Breast epithelium (tissue), 4 donors: ENCODE measurements at places on chromosomes 3 and 15. TPM values are rescaled to one million over a fixed set of nuclear protein-coding genes. Genes with fewer than 3 reads are reported as not detected.

DNA sequence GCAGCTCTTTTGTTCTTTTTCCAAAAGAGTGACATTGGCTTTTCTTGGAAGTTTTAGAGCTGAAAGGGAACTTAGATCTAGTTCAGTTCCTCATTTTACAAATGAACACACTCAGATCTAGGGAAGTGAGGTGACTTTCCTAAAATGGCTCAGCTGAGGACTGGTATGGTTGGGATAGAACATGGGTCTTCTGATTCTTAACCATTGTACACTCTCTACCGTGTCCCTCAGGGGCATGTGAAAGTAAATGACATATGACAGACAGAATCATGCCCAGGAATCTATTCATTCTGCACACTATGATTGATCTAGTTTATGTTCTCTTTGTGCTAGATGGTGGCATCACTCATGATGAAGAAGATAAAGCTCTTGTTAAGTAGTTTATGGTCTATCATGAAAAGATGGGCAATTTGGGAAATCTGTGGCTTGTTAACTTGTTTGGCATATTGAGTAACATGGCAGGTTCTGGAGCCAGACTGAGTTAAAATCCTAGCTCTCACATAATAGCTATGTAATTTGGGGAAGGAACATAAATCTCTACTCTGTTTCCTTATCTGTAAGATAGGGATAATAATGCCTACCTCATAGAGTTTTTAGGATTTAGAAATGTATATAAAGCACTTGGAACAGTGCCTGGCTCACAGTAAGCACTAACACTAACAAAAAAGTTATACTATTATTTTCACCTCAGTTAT is 30.9 kb downstream of the UBE2E1 start:
- no peak for DNase-seq

- DNase-seq = no peak
Observed at GRCh38 chr3:18704326-18704725, 279.2 kb upstream of the SATB1 start.

GRCh38 chr3:61947456-61947855 is 386.1 kb downstream of the PTPRG start:
- DNase-seq = no peak

GRCh38 chr3:194142156-194142910 is 6.4 kb downstream of the HES1 start:
- DNase-seq = no peak

DNA sequence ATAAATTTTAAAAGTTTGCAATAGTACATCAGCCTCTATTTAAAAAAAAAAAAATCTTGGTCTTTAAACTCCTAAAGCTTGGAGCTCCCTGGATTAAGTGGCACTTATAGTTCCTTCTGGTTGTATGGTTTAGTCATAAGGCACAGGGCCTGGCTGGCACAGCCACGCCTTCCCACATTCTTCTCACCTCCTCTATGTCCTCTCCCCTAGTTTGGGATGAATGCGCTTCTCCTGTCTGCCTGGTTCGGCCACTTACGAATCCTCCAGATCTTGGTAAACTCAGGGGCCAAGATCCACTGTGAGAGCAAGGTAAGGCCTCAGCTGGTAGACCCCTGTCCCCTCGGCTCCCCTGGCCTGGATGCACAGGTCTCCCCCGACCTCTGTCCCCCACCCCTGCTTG is 10.0 kb downstream of the ANKDD1A start:
- DNase-seq = no peak

Gene MNS1
- total RNA-seq = 2.5 TPM

GRCh38 chr3:189981668-189982067 is 139.0 kb downstream of the P3H2 start:
- DNase-seq = no peak

Gene IL5RA
- not detected for total RNA-seq

DNA sequence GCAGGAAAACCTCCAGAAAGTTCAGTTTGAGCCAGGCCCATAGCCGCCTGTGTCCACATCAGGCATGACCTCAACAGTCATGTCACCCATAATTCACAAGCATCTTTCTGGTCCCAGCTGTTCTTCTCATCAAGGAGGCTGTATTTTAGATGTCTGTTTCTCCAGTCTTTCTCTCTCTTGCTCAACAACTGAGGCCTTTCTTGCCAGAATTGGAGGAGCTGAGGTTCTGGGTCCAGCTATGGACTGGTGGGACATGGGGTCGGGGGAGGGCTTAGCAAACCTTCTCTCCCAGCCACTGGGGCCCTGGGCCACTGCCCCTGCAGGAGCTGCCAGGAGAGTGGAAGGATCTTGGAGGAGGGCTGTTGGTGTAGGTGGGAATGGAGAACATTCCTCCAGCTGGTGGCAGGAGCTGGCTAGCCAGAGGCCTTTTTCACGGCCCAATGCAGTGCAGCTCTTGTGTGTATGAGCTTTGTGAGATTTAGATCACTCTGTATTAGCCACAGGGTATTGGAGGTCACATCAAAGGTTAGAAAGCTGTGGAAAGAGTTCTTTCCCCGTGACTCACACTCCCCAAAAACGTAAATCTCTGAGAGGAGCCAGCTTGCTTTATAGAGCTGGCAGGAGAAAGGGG is 23.5 kb downstream of the MAGEF1 start:
- DNase-seq = no peak

- no peak for DNase-seq
Observed at GRCh38 chr15:62854420-62855084, 188.0 kb upstream of the TPM1 start.

- DNase-seq = no peak
Observed at GRCh38 chr15:67225336-67225735, 29.1 kb downstream of the AAGAB start.

DNA sequence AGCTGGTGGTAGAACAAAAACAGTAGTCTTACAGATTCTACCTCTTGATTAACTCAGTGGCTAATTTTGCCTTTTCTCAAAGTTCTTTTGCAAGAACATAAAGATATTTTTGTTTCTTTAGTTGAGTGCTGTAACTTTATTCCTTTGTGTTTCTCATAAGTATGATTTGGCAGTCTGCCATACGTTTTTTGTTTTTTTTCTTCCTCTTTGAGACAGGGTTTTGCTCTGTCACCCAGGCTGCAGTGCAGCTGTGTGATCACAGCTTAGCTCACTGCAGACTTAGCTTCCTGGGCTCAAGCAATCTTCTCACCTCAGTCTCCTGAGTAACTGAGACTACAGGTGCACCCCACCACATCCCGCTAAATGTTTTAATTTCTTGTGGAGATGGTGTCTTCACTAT is 22.4 kb downstream of the B3GNT5 start:
- DNase-seq = no peak

- DNase-seq = no peak
Observed at GRCh38 chr3:195162033-195162669, 108.8 kb downstream of the XXYLT1 start.

GRCh38 chr15:99017322-99017701 is 9.7 kb upstream of the PGPEP1L start:
- DNase-seq = no peak

DNA sequence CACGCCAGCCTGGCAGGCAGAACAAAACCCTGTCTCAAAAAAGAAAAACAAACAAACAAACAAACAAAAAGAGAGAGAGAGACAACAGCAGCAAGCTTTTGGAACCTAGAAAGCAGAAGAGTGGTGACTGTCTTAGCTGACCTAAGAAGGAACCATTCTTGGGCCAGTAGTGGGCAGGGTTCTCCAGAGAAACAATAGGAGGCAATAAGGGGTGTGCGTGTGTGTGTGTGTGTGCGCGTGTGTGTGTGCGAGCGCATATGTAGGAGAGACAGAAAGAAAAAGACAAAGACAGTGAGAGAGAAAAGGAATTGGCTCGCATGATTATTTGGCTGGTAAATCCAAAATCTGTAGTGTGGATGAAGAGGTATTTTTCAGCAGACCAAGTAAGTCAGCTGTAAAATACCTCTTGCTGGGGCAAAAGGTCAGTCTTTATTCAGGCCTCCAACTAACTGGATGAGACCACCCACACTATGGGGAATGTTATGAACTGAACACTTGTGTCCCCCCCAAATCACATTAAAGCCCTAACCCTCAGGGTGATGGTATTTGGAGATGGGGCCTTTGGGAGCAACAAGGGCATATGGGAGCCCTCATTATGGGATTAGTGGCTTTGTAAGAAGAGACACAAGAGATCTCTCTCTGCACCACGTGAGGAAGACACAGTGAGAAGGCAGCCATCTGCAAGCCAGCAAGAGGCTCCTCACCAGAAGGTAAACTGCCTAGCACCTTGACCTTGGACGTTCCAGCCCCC is 15.1 kb upstream of the BLM start:
- DNase-seq = no peak

DNA sequence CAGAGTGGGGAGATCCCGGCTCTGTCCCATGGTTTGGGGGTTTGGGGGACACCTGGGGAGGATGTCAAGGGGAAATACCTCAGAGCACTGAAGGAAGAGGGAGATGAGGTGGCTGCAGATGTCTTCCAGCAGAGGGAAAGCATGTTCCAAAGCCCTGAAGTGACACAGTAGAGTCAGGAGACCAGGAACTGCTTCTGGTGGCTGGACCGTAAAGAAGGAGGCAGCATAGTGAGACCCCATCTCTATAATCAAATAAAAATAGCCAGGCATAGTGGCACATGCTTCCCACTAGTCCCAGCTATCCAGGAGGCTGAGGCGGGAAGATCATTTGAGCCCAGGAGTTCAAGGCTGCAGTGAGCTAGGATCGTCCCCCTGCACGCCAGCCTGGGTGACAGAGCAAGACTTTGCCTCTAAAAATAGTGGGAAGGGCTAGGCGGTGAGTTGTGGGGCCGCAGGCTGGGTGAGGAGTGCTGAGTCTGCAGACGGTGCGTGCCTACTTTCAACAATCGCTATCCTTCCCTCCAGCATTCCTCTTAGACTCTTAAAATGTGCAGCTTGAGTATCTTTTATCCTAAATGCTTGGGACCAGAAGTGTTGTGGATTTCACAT is 26.2 kb downstream of the HES1 start:
- DNase-seq = no peak

- no peak for DNase-seq
Observed at GRCh38 chr3:9729419-9729818, 2.1 kb upstream of the BRPF1 start.

DNA sequence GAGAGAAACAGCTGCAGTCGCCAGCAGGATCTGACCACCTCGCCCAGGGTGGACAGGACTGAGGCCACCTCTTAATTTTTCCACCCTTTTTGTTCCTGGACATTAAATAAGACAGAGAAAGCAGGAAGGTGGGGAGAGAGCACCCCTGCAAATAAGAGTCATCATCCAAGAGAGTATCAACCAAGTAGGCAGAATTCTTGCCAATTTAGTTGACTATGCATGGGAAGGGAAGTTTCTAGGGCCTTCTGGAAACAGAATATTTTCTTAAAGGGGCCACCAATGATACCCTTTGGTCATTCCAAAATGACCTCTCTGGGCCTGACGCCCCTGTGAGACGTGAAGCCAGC is 136.2 kb downstream of the TJP1 start:
- no peak for DNase-seq

GRCh38 chr3:49668414-49668797 is 5.7 kb upstream of the APEH start:
- DNase-seq = no peak

Gene CLEC3B
- total RNA-seq = 479 TPM

DNA sequence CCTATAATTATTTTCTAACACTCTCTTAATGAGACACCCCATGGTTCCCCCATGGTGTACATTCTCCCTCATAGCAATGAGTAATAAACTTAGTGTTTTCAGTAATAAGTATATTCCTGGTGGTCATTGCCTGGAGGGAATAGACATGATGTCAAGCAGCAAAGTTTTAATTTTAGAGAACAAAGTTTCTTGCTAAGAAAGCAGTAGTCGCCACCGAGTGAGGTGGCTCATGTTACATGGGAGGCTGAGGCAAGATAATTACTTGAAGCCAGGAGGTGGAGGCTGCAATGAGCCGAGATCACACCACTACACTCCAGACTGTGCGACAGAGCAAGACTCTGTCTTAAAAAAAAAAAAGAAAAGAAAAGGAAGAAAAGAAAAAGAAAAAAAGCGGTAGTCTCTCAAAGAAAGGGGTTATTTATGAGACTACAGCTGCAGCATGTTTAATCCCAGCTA is 2.4 kb upstream of the ELP6 start:
- no peak for DNase-seq

Gene TTLL13
- total RNA-seq = 0.15 TPM

Gene DNAJC19
- total RNA-seq = 55.4 TPM

Gene LRRC3B
- 1.2 TPM for total RNA-seq

- DNase-seq = no peak
Observed at GRCh38 chr3:188007897-188008296, 146.1 kb upstream of the LPP start.
